ENCODE measurements at places on chromosomes 13 and 19.

- DNase-seq: no peak
Observed at GRCh38 chr13:108408672-108409071, 139.2 kb downstream of the TNFSF13B start.

DNA sequence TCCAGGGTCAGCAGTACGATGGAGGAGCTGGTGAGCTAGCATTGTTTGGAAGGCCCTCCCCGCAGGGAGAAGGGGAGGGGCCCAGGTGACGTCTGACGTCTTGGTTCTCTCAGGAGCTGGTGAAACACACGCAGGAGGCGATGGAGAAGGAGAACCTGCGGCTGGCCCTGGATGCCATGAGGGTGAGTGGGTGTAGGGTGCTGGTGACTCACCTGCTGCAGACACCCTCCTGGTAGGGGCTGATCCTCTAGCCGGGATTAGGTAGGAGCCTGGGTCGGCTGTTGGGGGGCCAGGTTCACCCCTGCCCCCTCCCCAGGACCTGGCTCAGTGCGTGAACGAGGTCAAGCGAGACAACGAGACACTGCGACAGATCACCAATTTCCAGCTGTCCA lies 55.8 kb downstream of the VAV1 start:
- DNase-seq: peak; percentile 93

DNA sequence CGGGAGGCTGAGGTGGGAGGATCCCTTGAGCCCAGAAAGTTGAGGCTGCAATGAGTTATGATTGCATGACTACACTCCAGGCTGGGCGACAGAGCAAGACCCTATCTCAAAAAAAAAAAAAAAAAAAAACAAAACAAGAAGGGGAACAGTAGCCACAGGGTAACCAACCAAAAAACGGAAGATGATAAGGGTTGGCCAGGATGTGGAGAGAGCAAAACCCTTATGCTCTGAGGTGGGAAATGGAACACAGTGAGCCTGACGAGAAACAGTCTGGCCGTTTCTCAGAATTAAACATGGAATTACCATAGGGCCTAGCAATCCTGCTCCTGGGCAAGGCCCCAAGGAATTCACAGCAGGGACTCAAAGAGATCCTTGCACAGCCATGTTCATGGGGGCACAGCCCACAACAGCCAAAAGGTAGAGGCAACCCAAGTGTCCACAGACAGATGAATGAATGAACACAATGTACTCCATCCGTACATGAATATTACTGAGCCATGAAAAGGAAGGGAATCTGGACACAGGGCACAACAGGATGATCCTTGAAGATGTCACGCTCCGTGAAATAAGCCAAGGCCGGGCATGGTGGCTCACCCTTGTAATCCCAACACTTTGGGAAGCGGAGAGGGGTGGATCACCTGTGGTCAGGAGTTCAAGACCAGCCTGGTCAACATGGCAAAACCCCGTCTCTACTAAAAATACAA lies 11.3 kb downstream of the NMRK2 start:
- DNase-seq: no peak

- no peak for DNase-seq
Observed at GRCh38 chr13:27534108-27534980, 84.0 kb upstream of the MTIF3 start.

DNA sequence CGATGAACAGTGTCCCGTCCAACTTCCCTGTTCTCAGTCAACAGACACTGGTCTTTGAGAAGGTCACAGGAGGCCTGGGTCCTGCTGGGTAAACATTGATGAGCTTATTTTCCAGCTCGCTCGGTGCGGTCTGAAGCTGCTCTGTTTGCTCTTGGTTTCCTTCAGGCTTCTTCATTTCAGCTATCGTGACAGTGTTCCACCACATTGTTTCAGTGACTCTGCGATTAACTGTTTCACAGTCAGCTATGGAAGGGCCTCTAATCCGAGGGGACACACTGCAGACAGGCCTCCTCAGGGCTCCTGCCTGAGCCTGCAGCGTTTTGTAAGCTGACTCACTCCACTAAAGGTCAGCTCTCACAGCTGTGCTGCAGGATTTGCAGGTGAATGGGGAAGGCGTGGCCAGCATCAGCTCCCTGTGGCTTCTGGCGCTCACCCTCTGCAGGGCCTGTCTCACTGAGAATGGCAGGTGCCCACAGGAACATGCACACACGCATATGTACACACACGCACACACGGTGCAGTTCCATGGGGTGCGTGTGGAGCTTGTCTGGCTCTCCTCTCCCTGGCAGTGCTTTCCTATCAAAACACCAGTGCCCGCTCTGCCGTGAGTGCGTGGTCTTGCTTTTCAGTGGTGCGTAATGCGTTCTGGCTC lies 62.9 kb upstream of the MCF2L start:
- no peak for DNase-seq

- DNase-seq: peak; percentile 69
Observed at GRCh38 chr13:48110931-48111721, 16.2 kb upstream of the MED4 start.

DNA sequence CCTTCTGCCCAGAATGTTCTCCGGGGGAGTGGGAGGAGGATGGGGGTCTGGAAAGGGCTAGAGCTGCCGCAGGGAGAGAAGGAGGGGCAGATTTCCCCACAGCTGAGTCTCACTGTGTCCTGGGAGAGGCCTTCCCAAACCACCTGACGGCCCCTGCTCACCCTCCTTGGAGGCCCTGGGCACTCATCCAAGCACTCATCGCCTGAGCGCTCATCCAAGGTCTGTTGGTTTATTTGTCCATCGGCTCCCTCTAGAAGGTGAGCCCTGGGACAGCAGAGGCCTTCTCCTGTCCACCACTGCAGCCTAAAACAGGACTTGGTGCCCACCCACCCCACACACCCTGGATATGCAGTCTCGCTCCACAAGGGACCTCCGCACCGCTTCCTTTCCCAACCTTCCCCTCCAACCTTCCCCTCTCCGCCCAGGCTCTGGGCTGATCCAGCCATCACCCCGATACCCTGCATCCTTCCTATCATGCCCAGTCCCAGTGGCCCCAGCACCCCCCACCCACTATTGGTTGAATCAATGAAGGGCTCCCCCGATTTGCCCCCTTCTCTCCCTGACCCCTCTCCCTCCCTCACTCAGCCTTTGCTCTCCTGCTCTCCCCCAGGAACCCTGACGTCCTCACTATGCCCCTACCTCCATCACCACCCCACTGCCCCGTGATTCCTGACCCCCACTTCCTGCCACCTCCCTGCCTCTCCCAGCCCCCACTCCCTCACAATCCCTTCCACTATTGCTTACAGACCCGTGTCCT lies 1.7 kb downstream of the UBXN6 start:
- no peak for DNase-seq

DNA sequence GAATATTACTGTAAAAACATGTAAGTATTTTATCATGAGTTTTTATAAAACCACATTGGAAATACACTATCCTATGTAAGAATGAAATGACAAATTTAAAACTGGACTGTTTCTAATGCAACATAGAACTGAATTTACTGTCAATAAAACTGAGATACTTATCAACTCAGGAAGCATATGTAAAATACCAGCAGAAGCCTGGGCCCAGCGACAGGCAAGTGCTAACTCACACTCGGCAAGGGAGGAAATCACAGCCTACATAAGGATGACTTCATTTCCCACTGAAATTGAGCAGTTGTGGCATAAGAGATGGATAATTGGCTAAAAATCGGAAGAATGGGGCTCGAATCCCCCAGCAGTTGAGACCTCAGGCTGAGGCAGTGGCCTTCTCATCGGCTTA lies 12.1 kb downstream of the PROZ start:
- no peak for DNase-seq

GRCh38 chr13:26895808-26896466 lies 135.4 kb upstream of the GPR12 start:
- DNase-seq: no peak

DNA sequence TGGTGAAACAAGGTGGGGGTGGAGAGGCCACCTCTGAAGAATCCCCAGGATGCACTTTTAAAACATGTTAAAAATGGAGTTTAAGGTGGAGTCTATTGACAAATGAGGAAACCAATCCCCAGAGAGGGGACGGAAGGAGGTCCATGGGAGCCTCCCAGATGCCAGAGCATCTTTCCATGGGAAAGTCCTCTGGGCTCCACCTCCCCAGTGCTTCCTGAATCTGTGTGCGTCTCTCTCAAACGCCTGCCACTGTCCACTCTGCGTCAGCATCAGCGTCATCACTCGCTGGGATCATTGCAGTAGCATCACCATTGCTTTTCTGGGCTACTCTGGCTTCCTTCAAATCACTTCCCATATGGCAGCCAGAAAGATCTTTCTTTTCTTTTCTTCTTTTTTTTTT lies 6.2 kb downstream of the GPR4 start:
- DNase-seq: no peak

GRCh38 chr13:102141625-102142472 lies 260.0 kb downstream of the FGF14 start:
- no peak for DNase-seq

GRCh38 chr19:31257426-31258130 lies 91.7 kb downstream of the TSHZ3 start:
- DNase-seq: no peak

- DNase-seq: no peak
Observed at GRCh38 chr13:45510672-45511071, 45.9 kb downstream of the COG3 start.

DNA sequence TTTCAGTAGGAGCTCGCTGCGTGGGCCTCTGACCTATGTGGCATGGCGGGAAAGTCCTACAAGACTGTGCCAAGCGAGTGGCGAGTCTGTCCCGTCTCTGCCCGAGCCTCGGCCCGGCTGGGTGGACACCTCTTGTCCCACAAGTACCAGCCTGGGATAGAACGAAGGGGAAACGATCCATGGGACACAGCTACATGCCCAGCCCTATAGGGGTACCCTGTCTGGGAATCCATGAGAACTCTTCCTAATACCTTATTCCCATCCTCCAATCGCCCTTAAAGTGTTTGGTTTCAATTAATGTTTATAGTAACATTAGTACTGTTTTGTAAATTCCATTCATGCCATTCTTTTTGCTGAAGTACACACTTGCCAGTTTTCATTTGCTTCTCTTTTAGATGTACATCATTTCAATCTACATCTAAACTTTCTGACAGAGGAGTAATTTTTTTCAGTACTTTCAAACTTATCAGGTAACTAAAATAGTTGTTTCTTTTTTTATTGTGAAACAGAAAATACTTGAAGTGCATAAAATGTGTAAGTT lies 667 bp upstream of the ZNF790 start:
- no peak for DNase-seq

- DNase-seq: no peak
Observed at GRCh38 chr19:45071545-45071938, 4.7 kb downstream of the ZNF296 start.

DNA sequence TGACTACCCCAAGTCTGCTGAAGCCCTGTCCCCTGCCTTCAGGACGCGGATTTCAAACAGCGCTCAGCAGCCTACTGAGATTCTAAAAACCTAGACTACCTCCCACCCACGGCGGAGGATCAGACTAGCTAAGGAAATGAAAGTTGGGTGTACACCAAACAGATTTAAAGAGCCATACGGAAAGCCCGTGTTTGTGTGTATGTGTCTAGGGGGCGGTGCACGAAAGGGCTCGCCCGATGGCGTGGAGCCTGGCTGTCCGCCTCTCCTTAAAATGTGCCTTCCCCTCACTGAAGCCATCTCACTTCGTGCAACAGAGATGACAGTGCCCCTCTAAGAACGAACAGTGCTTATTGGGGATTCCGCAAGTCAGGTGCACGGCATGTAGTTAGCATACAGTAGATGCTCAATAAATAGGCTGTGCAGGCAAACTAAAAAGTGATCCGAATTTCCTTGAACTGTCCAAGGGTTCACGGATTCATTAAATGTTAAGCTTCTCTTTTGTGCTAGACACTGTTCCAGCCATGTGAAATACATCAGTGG lies 639 bp downstream of the LENG1 start:
- no peak for DNase-seq

- no peak for DNase-seq
Observed at GRCh38 chr13:26423629-26424028, 133.9 kb upstream of the WASF3 start.

- peak; percentile 35 for DNase-seq
Observed at GRCh38 chr19:4086411-4086867, 19.7 kb upstream of the ZBTB7A start.

DNA sequence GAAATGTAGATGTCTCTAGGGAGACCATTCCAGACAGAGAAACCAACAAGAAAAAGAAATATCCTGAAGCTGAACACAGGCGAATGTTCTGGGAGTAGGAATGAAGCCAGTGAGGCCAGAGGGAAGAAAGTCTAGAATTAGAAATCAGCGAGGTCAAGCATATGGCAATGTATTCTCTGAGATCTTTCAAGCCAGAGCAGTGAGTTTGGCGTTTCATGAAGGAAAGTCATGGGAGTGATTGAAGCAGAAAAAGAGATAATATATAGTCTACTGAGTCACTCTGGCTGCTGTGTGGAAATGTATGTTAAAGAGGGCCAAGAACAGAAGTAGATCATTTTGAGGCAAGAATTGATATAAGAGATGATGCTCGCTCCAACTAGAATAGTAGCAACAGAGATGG lies 576.0 kb downstream of the PCDH17 start:
- no peak for DNase-seq

DNA sequence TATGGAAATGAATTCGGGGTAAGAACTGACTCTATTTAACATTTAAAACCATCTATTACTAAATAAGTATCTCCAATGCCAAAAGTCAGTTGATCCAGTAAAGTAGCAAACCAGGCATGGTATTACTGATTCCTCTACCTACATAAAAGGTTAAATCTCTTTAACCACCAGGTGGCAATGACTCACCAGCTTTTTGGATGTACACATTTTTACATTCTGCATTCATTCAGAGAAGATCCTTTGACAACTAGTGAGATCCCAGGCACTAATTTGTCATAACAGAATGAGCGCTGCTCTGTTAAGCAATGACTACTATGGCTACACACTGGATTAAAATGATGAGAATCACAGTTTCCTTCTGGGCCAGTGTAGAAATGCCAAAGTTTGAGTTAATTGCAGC lies 329.8 kb upstream of the GPC6 start:
- DNase-seq: peak; percentile 1

DNA sequence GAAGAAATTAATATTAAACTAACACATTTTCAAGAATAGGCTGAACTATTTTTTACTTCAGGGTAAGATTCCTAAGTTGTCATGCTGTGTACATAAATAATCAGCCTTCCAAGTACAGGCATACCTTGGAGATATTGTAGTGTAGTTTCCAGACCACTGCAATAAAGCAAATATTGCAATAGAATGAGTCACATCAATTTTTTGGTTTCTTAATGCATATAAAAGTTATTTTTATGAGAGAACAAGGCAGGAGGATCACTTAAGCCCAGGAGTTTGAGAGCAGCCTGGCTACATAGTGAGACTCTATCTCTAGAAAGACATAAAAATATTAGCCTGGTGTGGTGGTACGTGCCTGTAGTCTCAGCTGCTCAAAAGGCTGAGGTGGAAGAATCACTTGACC lies 511.5 kb downstream of the UQCRFS1 start:
- no peak for DNase-seq

Data from trophoblast cell (in vitro differentiated cells and primary cell).